Astrocyte (in vitro differentiated cells and primary cell): ENCODE measurements at places on chromosomes 11 and 22. TPM values are rescaled to one million over a fixed set of nuclear protein-coding genes. Genes with fewer than 3 reads are reported as not detected.

- H3K4me3 ChIP-seq: no peak overlapping the region
- no peaks in the 10 kb centered on the region for H3K27me3 ChIP-seq
- no peaks in the 10 kb centered on the region for H3K36me3 ChIP-seq
- H3K4me1 ChIP-seq: peaks cover 14% of the 10 kb centered on the region
Measured at GRCh38 chr22:39814899-39815298, 78.7 kb downstream of the ENTHD1 start.

DNA sequence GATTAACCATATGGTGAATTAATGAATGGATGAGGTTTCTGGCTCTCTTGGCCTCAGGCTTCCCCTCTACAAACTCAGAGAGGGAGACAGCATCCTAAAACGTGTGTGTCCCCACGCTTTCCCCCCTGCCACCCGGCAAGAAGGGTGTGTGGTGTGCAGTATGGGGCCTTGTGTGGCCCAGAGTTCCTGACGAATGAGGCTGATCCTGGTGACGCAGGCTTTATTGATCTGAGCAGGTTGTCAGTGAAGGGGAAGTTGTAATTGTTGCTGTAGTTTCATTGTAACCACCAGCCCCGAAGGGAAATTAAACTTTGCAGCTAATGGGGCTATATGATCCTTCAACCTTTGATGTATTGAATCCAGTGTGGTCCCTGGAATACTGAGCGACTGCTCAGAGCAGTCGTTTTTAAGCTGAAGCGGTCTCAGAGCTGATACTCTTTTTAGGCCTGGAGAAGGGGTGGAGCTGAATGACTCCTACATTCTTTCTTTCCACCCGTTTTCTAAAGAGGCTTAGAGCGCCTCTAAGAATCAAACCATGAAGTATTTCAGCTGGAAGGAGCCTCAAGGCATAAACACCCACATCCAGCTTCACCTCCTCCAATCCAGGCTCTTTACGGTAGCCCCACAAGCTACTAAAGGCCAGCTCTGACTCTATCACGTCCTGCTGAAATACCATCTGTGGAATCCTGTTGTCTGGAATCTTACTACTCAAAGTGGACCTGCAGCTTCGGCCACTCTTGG is 284.7 kb downstream of the MIAT start:
- H3K27me3 ChIP-seq: peaks cover 6% of the 10 kb centered on the region
- H3K27ac ChIP-seq: no peak overlapping the region
- no peak overlapping the region for H3K4me3 ChIP-seq
- H3K4me1 ChIP-seq: no peaks in the 10 kb centered on the region

DNA sequence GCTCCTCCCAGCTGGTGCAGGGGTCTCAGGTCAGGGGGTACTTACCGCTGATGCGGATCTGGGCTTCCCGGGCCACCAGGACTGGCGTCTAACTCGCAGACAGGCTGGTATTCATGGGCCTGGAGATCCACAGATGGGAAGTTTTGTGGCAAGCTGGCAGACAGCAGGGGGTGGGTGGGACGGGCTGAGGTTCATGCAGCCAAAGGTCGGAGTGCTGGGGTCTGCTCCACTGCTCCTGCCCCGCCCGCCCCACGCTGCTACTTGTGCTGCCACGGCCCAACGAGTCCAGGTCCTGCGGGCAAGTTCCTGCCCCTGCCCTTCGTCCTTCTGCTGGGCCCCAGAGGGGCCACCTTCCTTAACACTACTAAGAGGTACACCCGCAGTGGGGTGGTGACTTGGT is 3.1 kb downstream of the ACY3 start:
- H3K36me3 ChIP-seq: no peaks in the 10 kb centered on the region
- peaks cover 2% of the 10 kb centered on the region for H3K27me3 ChIP-seq
- H3K4me3 ChIP-seq: no peak overlapping the region
- H3K4me1 ChIP-seq: no peaks in the 10 kb centered on the region

- H3K27me3 ChIP-seq: no peaks in the 10 kb centered on the region
- peaks cover 20% of the 10 kb centered on the region for H3K36me3 ChIP-seq
- no peak overlapping the region for H3K4me3 ChIP-seq
Measured at GRCh38 chr11:130891326-130891725, 25.0 kb downstream of the SNX19 start.

DNA sequence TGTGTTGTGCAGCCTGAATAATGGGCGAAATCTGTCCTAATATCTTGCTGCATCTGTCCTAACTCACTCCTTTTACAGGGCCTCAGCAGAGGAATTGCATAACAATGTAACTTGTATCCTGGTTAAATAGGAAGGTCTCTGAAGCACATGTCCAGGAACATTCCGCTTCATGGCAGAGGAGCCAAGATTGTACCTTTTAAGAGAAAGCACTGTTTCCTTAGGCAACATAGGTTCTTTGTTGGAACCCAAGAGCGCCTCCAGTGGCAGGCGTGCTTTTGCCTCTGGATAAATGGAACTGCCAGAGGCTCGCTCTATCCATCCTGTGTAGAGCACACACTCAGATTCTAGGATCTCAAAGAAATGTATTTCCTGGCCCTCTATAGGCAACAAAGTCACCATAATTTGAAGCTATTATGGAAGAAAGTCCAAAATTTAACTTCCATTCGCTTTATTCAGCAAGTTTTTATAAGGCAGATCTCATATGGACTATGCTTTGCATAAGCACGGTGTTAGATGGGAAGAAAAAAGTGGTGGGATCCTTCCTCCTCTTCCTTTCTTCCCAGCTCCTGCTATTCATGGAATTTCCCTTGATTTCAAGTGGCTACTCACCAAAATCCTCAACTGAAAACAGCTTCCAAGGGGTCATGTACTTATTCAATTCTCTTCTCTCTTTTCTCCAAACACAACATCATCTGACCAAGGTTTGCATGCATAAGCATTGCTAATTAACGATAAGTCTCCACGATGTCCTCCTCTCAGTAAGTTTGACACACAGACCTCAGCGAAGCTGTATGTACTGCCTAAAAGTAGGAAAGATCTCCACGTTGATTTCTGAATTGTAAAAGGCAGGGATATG is at the start of gene BLID:
Gene BLID, minus strand, starts transcription at position 692 of the 856 bp plus-strand sequence. Its CDS starts 293 bp downstream, at position 399.
- peaks cover 71% of the 10 kb centered on the region for H3K36me3 ChIP-seq
- H3K27me3 ChIP-seq: no peaks in the 10 kb centered on the region
- H3K4me1 ChIP-seq: no peaks in the 10 kb centered on the region

DNA sequence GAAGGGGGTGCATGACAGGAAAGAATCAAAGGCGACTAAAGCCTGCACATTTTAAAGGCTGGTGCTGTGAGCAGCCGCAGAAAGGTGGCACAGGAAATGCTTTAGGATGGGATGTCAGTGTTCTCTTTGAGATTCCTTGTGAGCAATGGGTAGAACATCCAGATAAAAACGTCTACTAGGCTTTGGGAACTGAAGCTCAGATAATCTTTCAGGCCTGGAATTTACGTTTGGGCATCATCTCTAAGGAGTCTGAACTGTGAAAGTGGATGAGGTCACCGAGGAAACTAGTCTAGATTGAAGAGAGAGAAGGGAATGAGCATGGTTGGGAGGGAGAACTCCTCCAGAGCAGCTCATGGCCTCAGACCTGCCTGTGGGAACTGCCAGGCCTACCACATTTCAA is 65.7 kb downstream of the FLI1 start:
- H3K27ac ChIP-seq: peak overlapping the region; percentile 91
- H3K36me3 ChIP-seq: peaks cover 4% of the 10 kb centered on the region
- H3K27me3 ChIP-seq: no peaks in the 10 kb centered on the region

DNA sequence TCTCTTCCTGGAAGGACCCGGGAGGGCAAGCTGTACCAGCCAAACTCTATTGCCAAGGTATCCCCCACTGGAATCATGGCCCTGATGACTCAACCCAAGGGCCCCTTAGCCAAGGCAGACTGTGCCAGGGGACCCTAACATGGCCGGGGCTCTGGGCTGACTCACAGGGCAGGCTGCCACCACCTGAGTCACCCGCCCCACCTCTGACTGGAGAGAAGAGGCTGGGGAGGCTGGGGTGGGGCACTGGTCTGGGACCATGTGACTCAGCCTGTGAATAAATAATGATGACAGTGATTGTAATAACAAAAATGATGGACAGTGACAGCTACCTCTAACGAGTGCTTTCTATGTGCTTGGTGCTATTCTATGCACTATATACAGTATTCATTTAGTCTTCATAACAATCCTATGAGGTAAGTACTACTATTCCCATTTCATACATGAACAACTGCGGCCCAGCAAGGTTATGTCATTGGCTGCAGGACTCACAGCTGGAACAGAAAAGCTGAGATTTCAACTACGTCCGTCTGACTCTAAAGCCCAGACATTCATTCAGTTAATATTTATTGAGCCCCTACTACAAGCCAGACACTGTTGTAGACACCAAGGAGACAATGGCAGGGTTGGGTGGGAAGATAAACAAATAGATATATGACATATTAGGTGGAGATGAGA is 84.2 kb downstream of the FBXO7 start:
- no peaks in the 10 kb centered on the region for H3K27me3 ChIP-seq
- peaks cover 11% of the 10 kb centered on the region for H3K4me1 ChIP-seq
- DNase-seq: peak; percentile 72
- H3K27ac ChIP-seq: no peak overlapping the region

DNA sequence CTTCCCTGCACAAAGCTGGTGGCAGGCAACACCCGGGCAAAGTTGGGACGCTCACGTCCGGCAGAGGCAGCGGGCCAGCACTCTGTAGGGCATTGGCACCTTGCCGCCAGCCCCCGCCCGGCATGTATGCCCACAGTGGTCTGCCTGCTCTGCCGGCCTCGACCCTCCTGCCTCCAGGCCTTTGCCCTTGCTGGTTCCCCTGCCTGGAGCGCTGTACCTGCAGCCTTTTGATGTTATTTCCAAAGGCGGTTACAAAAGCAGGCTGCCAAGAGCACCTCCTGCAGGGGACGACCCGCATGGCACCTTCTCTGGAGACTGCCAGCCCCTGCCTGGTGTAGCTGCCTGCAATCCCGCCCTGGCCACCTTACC is 56.5 kb upstream of the SHISAL1 start:
- no peak overlapping the region for H3K27ac ChIP-seq
- H3K27me3 ChIP-seq: peaks cover 11% of the 10 kb centered on the region
- H3K4me3 ChIP-seq: no peak overlapping the region
- peaks cover 3% of the 10 kb centered on the region for H3K4me1 ChIP-seq
- no peaks in the 10 kb centered on the region for H3K36me3 ChIP-seq

DNA sequence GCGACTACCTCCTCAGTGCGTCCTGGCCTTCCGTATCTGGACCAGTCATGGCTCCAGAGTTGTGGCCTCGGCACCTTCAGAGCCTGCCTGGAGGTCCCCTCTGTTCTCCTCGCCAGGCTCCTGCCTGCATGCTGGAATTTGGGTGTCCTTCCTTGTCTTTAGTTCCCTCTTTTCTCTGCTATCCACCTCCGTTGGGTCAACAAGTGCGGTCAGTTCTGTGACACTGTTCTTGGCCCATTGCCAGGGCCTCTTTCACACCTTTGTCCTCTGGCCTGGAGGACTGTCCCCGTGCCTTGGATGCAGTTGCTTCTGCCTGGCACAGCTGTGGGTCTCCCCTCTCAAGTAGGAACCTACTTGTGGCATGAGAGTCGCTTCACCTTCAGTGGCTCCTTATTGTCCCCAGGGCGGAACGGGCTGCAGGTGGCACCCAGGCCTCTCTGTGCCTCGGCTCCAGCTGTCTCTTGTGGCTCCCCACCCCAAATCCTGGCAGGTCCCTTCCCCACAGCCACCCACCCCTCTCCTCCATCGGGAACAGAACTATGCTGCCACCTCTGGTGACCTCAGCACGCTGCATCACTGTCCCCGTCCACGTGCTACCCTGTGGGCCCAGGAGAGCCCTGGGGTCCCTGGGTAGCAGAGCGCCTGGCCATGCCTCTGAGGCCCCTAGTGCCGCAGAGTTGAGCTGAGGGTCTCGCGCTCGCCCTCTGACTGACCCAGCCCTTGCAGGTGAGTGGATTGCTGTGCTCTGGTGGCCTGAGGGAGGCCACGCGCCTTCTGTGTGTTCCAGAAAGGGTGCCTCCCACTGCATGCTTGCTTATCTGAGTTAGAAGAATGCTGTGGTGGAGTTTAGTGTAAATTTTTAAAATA is 4.7 kb downstream of the DGCR8 start:
- no peak for DNase-seq
- H3K27ac ChIP-seq: no peak overlapping the region
- H3K36me3 ChIP-seq: peaks cover 30% of the 10 kb centered on the region
- no peaks in the 10 kb centered on the region for H3K27me3 ChIP-seq
- peaks cover 17% of the 10 kb centered on the region for H3K4me1 ChIP-seq

DNA sequence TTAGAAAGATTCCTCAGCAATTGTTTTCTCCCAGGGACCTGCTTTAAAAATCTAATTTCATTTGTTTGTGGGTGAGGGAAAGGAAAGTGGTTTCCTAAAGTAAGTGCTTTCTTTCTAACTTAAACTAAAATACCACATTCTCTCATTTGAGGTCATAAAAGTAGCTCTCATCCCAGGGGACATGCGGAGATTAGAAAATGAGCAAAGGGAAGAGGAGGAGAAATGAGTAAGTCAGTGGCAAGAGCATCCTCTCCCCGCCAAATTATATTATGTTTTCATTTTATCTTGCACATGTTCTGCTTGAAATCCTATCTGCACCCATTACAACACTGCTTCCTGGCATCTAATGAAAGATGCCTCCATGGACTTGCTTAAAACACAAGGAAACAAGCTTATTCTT is 191.4 kb downstream of the ARHGAP42 start:
- no peaks in the 10 kb centered on the region for H3K36me3 ChIP-seq
- DNase-seq: peak; percentile 56
- no peaks in the 10 kb centered on the region for H3K27me3 ChIP-seq
- peaks cover 30% of the 10 kb centered on the region for H3K4me1 ChIP-seq
- peak overlapping the region; percentile 98 for H3K27ac ChIP-seq

GRCh38 chr22:46405901-46406300 is 70.4 kb downstream of the TRMU start:
- peak; percentile 55 for DNase-seq
- peaks cover 10% of the 10 kb centered on the region for H3K4me1 ChIP-seq
- no peaks in the 10 kb centered on the region for H3K36me3 ChIP-seq
- H3K4me3 ChIP-seq: no peak overlapping the region
- H3K27me3 ChIP-seq: no peaks in the 10 kb centered on the region

- H3K4me3 ChIP-seq: no peak overlapping the region
- DNase-seq: no peak
- H3K4me1 ChIP-seq: no peaks in the 10 kb centered on the region
- H3K27ac ChIP-seq: no peak overlapping the region
- H3K36me3 ChIP-seq: no peaks in the 10 kb centered on the region
Measured at GRCh38 chr11:128165572-128165971, 421.8 kb downstream of the ETS1 start.

- H3K4me3 ChIP-seq: no peak overlapping the region
- no peak for DNase-seq
- H3K4me1 ChIP-seq: no peaks in the 10 kb centered on the region
- no peaks in the 10 kb centered on the region for H3K27me3 ChIP-seq
- no peak overlapping the region for H3K27ac ChIP-seq
- H3K36me3 ChIP-seq: no peaks in the 10 kb centered on the region
Measured at GRCh38 chr22:50317178-50317577, 9.6 kb downstream of the DENND6B start.

SCN3B gene
- total RNA-seq: 1.9 and 2.3 TPM in 2 replicates

RFPL3 gene
- not detected in 2 replicates for total RNA-seq

NCAM1 gene
- total RNA-seq: 17.4 and 24.5 TPM in 2 replicates
